Amniotic stem cell (primary cell): ENCODE measurements at places on chromosomes 11 and 22.

GRCh38 chr11:126265811-126266210 lies 2.9 kb downstream of the SRPRA start:
- DNase-seq = no peak

DNA sequence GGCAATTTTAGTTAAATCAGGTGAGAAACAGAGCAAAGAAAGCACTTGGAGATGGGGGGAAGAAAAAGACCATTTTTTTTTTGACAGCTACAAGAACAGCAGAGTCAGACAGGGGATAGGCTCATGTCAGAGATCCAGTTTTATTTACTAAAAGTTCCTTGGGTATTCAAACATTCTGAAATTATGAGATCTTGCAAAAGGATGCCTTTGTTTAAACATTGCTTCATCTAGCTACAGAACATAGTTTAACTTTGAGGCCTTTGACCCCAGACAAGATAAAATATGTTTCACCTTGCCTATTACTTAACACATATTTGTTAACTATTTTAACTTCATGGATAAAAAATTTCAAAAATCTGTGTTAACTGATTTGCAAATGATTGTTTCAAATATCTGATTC lies 6.4 kb downstream of the GLYATL1 start:
- no peak for DNase-seq

- DNase-seq = no peak
Measured at GRCh38 chr11:28962502-28962901, 854.3 kb downstream of the METTL15 start.

DNA sequence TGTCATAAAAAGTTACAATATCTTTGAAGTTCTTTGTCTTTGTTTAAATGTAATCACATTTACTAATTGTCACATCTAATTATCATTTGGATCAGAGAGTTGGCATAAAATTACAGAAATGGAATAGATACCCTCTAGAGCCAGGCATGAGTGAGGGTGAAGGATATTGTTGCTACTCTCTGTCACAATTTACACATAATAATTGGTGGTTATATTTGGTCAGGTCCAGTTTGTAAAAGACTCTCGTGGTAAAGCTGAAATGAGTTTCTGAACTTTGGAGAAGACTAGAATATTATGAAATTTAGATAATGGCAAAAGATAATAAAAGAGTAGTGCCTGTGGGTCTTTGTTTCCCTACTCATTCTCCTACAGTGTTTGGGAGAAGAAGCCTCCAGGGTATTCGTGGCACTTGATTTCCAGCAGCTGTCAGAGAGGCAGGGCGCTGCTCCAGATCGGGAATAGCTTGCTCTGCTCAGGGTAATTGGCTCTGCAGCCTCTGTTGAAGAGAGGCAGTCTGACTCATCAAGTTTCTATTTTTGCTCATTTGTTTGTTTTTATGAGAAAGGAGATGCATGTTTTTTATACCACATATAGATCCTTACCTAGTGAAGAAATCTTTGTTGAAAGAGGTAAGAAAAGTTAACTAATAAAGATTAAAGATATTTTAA lies 349.9 kb downstream of the CNTN5 start:
- peak; percentile 30 for DNase-seq

GRCh38 chr22:45969414-45969799 lies 7.6 kb downstream of the WNT7B start:
- no peak for DNase-seq

- no peak for DNase-seq
Measured at GRCh38 chr11:25838918-25839625, 492.9 kb upstream of the ANO3 start.

GRCh38 chr22:50705851-50706351 lies 32.1 kb upstream of the ACR start:
- DNase-seq = no peak

GRCh38 chr11:120808616-120809050 lies 215.3 kb upstream of the TBCEL start:
- DNase-seq = no peak

DNA sequence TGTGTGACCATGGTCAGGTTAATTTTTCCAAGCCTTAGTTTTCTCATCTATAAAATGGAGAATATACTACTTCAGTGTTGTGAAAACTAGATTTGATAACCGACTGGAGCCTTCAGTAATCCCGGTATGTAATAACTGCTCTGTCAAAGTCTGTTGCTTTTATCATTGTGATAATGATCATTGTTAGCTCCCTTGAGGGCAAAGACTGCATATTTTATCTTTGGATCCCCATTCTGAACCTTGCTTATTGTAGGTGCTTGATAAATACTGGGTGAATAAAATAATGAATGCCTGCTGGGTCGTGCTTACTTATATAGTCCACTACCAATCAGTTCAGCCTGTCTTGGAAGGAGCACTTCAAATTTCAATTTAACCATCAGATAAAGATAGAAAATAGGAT lies 105.3 kb downstream of the ARFGAP2 start:
- DNase-seq = no peak

DNA sequence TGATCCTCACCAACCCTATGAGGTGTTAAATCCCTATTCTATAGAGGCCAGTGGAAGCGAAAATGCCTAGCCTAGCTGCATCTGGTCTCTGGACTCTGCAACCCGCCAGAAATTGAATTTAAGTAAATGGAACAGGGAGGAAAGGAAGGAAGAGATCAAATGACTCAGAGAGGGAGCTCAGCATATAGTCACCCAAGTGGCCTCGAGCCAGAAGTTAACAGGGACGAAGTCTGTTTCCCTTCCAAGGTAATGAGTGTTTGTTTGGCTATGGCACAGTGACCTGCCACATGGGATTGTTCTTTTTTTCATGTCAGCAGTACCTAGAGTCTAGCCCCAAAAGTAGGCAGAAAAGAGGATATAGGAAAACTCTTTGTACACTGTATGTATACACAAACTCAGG lies 66.3 kb downstream of the PAK1 start:
- peak; percentile 80 for DNase-seq

DNA sequence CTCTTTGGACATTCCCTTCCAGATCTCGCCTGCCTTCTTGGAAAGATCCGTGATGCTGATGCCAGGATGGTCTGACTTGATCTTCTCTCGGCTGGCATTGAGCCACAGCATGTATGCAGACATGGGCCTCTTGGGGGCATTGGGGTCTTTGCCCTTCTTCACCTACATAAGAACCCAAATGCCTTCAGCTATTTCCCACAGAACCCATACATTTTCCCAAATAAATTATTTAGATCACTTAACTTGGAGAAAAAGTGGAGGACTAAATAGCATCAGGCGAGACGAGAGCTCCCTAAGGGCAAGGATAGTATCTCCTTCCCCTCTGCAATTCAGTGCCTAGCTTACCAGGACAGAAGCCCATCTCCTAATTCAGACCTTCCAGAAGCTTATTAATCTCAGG lies 3.0 kb upstream of the TNKS1BP1 start:
- DNase-seq = no peak

- DNase-seq = no peak
Measured at GRCh38 chr11:35750981-35751663, 88.5 kb downstream of the TRIM44 start.

- DNase-seq = peak; percentile 54
Measured at GRCh38 chr11:8807544-8808225, 103.3 kb upstream of the AKIP1 start.

GRCh38 chr11:29282088-29282487 lies 734.7 kb downstream of the KCNA4 start:
- peak; percentile 75 for DNase-seq

DNA sequence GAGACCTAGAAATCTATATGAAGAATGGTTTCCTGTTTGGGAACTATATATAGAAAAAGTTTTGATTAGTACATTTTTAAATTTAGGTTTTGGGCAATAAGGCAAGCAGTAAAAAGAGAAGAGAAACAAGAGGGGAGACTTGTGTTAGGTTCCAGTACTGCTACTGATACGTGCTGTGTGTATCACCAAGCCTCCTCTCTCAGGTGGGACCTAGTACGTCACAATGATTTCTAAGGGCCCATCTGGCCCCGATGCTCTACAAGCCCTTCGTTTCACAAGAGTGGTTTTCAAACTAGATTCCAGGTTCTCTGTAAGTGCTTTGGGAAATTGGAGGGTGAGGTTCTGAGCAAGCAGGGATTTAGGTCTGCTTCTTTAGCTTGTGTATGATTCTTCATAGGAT lies 39.2 kb downstream of the USP35 start:
- DNase-seq = no peak

DNA sequence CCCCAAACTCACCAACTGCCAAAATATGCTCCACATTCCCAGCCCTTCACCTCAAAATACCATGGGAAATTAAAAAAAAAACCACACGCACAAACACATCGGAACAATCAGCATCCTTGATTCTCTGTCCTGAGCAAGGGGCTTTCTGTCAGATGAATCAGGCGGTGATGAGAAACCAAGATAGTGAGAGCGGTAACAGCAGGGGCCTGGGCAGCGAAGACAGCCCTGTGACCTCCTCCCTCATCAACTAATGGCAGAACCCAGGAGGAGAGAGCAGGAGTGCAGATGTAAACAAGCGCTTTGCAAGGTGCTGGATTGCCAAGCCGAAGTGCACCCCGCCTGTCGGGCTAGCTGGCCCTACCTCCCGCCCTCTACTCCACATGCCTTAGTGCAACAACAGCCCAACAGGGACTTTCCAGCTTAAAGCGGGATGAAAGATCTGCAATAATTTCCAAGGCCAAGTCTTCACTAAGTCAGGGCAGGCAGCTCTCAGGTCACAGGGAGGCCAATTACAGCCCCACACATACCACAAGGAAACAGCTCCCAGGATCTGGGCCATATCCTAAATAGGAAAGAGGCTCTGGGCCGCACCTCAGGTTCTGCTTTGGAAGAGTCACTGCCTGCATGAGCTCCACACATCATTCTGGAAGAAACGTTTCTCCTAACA lies 72.2 kb upstream of the BID start:
- no peak for DNase-seq

DNA sequence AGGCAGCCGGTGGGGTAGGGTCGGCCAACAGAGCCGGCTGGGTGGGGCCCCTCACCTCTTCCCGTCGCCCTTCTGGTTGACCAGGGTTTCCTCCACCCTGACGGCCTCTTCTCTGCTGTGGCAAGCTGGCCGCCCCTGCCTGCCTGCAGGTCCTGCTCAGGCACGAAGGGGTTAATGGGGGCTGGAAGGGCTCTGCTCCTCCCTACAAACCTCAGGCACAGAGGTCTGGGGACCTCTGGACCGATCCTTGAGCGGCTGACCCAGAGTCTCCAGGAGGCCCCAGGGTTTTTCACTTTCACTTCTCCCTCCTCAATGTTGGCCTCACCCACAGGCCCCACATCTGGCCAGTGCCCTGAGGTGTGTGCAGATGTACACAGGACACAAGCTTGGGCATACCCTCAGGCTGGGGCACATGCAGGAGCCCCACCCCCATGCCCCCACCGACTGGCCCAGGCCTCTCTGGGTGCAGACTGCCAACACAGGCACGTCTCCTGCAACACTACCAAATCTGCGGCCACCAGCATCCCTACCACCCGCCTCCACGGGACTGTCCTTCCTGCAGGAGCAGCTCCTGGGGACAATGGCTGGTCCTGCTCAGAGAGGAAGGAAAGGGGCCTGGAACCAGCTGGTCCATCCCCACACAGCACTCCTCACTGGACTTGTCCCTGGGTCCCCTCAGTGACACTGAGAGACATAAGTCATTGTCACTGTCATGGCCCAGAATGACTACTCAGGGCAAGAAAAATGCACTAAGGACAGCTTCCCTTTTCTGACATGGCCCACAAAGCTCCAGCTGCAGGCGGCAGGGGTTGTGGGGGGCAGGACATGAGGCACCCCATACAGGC lies 3.2 kb upstream of the TBX1 start:
- no peak for DNase-seq

DNA sequence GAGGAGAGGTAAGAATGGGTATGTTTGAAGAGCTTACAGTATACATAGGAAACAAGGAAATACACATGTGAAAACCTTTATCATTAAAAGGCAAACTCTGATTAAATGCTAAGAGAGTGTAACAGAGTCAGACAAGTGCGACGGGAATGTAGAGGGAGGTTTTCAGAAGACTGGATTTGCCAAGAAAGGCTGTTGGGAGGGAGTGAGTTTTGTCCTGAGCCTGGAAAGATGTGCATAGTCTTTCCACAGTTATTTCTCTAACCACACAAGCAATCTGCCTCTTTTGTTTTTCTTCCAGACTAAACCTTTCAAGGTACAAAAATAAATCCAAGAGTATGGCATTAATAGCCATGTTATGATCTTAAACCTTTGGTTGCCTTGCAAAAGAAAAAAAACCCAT lies 170.9 kb downstream of the KIRREL3 start:
- DNase-seq = no peak

GRCh38 chr22:46796566-46797195 lies 34.2 kb downstream of the TBC1D22A start:
- DNase-seq = no peak

DNA sequence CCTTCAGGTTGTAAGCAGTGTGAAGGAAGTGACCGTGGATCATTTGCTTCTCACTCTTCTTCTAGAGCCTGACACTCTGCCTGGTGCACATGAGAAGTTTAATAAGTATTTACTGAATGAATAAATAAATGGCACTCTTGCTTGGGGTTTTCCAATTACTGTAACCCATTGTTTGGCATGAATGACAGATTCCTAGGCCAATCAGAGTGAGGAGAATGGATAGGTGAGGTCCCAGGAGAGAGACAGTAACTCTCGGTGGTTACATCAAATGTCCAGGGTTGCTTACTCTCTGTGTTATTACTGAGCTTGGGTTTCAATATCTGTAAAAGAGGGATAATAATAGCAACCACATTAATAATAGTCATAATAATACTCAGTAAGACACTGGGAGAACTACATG lies 204.2 kb upstream of the ISX start:
- no peak for DNase-seq

DNA sequence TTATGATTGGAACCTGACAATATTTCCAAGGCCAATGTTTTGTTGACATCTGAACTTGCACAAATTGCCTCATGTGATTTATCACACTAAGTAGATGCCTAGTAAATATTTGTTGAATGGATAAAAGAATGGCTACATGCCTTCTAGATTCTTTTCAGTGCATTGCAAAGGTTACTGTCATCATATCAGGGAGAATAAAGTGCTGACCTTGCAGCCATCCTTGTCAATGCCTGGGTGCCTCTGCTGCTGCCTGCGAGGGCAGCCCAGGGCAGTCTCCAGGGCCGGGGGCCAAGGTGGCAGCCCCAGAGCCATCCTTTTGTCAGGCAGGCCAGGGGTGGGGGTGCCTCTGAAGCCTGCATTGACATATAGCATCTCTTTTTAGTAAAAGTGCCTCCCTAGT lies 325.6 kb upstream of the MTNR1B start:
- DNase-seq = no peak

DNA sequence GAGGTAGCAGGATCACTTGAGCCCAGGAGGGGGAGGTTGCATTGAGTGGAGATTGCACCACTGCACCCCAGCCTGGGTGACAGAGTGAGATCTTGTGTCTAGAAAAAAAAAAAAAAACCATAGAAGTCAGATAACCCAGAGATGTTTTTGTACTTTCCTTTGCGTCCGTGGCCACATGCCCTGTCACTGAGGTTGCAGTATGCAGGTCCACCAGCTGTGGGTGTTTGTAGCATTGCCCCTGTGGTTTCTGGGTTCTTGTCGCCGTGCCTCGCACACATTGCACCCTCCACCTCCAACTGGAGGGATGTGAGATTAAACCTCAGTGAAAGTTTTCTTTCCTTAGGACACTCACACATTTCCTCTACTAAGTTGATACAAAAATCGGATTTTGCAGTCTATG lies 70.3 kb downstream of the TNRC6B start:
- DNase-seq = no peak

GRCh38 chr22:36546932-36547331 lies 18.0 kb upstream of the EIF3D start:
- DNase-seq = peak; percentile 37

- DNase-seq = peak; percentile 86
Measured at GRCh38 chr22:30206944-30207343, 39.6 kb downstream of the LIF start.
